ENCODE measurements at places on chromosomes 2 and 18. TPM values are rescaled to one million over a fixed set of nuclear protein-coding genes. Genes with fewer than 3 reads are reported as not detected.
A peak's percentile ranks its signal among the peaks of the same experiment; 100 is the strongest.

DSG4 gene
- total RNA-seq = not detected

DNA sequence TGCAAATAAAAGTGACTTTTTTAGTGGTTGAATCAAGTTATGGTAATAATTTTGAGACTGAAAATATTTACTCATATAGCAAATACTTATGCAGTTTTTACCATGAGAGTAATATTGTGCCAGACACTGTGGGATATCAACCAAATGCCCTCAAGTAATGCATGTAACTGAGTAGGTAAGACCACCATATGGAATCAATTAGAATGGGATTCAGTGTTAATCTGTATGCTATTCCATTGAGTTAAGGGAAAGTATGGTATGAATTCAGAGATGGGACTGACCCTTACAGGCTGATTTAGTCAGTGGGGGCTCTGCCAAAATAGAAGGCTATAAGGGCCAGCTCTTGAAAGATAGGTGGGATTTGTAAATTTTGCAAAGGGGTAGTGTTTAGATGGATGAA lies 131.6 kb downstream of the CCDC85A start:
- H3K27me3 ChIP-seq = no peaks in the 10 kb centered on the region
- H3K36me3 ChIP-seq = no peaks in the 10 kb centered on the region
- no peak overlapping the region for H3K4me3 ChIP-seq
- no peak overlapping the region for H3K27ac ChIP-seq

DNA sequence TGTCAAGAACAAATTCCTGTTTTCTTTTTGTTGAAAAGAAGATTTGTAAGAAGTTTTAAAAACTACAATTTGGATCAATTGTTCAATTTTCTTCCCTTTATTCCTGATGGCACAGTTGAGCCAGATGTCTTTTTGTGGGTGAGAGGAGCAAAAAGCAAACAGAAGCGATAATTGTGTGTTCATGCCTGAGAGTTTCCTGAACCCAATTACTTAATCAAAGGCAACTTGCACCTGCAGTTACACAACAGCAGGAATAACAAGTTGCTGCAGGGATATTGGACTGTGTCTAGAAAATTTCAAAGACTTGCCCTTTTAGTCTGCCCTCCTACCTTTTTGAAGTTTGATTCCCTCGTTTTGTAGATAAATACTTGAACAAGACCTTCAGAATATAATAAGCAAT lies 383.6 kb downstream of the DSEL start:
- H3K4me1 ChIP-seq = no peaks in the 10 kb centered on the region
- H3K36me3 ChIP-seq = no peaks in the 10 kb centered on the region
- no peaks in the 10 kb centered on the region for H3K27me3 ChIP-seq
- no peak overlapping the region for H3K27ac ChIP-seq
- DNase-seq = no peak

DNA sequence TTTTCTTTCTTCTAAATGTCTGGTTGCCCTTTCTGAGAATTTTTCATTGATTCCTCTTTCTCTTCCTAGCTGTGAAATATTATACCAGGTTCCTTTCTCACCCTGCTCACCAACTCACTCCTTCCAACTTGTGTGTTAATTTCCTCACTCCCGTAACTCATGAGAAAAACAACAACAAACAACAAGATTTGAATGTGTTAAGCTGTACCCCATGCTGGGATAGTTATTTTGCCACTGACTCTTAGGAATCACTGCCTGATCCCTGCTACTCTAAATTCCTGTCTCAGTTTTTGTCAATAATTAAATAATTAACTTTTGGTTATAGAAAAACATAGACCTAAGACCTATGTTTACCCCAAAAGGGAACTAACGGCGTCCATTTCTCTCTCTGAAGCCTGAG lies 242.7 kb downstream of the DPP10 start:
- no peak overlapping the region for H3K4me3 ChIP-seq
- H3K27ac ChIP-seq = no peak overlapping the region
- H3K27me3 ChIP-seq = no peaks in the 10 kb centered on the region
- DNase-seq = no peak

DNA sequence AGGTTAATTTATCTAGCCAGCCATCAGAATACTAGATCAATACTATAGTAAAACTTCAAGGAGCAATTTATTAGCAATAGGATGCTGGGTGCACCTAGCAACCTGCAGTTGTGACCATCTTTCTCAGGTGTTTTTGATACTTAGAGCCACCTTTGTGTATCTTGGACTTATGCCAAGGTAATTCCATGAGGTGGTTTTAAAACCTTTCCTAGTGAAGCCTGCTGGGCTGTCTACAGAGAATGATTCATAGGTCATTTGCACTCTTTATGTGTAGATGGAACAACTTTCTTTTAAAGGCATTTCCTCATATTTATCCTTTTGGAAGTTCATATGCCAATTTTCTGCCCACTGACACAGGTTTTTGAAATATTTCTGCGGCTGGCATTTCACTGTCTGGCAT lies 1030.1 kb upstream of the POU3F3 start:
- H3K36me3 ChIP-seq = no peaks in the 10 kb centered on the region
- H3K4me1 ChIP-seq = no peaks in the 10 kb centered on the region
- H3K27ac ChIP-seq = no peak overlapping the region
- peak; percentile 55 for DNase-seq
- no peaks in the 10 kb centered on the region for H3K27me3 ChIP-seq

GPR45 gene
- total RNA-seq = not detected

DNA sequence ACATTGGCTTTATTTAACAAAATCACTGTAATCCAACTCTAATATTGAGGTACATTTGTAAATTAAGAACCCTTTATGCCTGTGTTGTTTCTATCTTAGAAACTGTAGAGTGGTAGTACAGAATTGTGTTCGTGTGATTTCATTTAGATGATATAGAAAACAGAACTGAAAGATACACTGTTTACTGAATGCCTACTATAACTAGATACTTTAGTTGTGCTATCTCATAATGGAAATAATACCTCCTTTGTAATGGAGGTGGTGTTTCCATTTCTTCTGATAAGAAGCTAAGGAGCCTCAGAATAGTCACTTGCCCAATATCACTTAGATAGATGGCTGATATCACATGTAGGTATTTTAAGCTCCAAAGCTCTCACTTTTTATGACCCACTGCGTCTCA lies 62.5 kb upstream of the UBXN4 start:
- no peak overlapping the region for H3K27ac ChIP-seq
- H3K4me3 ChIP-seq = no peak overlapping the region
- peaks cover 64% of the 10 kb centered on the region for H3K36me3 ChIP-seq
- no peak for DNase-seq

- H3K27me3 ChIP-seq = peaks cover 67% of the 10 kb centered on the region
- H3K4me3 ChIP-seq = no peak overlapping the region
- DNase-seq = peak; percentile 80
- peak overlapping the region; percentile 50 for H3K27ac ChIP-seq
Measured at GRCh38 chr2:219446101-219446504, 11.5 kb downstream of the SPEG start.

DNA sequence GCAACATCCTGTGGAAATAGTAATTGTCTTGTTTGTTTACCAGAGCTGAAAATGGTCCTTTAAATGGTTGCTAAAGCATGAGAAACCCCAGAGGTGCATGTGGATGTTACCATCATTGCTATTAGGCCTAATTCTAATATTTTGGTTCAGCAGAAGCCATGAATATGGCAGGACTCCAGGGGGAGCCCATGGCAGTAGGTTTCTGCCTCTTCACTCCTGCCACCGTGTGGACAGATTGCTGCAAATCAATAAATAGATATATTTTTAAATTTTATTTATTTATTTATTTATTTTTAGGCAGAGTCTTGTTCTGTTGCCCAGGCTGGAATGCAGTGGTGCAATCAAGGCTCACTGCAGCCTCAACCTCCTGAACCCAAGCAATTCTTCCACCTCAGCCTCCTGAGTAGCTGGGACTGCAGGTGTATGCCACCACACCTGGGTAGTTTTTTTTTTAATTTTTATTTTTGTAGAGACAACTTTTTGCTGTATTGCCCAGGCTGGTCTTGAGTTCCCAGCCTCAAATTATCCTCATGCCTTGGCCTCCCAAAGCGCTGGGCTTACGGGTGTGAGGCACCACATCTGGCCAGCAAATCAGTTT lies 54.9 kb upstream of the CAPN13 start:
- H3K27me3 ChIP-seq = no peaks in the 10 kb centered on the region
- DNase-seq = peak; percentile 71
- no peaks in the 10 kb centered on the region for H3K36me3 ChIP-seq

DNA sequence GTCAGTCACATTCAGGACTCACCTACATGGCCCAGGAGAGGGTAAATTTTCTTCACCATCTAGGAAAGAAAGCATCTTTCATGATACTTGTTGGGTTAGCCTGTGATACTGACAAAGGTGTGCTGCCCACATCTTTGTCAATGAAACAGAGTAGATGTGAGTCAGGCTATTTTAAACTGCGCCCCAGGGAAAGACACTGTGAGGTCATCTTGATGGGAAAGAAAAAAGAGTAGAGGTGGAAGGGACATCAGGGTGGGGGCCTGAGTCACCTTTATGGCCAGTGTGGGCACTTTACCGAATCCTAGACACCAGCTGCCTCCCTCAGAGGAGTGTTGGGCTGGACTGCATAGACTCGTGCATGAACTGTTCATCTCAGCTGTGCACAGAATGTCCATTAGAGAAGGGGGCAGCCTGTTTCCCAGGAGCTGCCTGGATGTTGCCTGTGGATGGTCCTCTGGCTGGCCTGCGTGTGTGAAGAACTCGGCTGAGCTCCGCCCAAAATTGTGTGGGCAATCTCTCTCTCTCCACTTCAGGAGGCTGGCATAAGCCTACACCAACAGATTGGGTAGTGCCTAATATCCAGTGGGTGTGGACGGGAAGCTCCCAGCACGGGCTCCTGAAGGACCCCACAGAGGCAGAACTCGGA lies 278.7 kb upstream of the PXDN start:
- no peaks in the 10 kb centered on the region for H3K4me1 ChIP-seq
- H3K27me3 ChIP-seq = no peaks in the 10 kb centered on the region
- no peaks in the 10 kb centered on the region for H3K36me3 ChIP-seq
- no peak for DNase-seq

DSG3 gene
- not detected for total RNA-seq

- H3K27ac ChIP-seq = peak overlapping the region; percentile 96
- H3K36me3 ChIP-seq = peaks cover 71% of the 10 kb centered on the region
- no peaks in the 10 kb centered on the region for H3K27me3 ChIP-seq
- DNase-seq = peak; percentile 40
Measured at GRCh38 chr2:27379836-27380625, 503 bp downstream of the ZNF513 start.

DNA sequence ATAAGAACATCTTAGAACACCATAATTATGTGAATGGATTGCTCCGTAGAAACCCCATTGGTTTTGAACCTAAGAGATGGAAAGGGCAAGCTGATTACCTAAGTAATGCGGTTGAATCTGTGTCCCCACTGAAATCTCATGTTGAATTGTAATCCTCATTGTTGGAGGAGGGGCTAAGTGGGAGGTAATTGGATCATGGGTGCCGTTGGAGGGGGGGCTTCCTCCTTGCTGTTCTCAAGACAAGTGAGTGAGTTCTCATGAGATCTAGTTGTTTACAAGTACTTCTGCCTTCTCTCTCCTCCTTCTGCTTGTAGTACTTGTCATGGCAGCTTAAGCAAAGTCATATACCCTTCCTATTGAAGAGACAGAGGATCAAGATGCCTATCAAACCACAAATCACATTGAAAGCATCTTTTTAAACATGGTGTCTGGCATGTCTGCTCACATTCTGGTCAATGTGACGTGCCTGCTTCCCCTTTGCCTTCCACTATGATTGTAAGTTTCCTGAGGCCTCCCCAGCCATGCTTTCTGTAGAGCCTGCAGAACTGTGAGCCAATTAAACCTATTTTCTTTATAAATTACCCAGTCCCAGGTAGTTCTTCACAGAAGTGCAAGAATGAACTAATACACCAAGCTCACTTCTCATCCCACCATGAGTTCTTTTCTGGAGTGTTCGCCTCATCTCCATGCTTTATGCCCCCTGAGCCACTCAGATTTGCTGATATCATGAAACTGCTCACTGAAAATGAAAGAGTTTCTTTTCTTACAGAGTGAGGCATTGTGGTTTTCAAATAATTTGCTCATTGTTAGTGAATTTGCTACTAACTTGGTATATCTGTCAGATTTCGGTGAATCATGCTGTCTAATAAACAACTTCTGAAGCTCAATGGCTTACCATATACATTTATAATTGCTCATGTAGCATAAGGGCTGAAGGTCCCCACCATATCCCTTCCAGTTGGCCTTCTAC lies 23.6 kb downstream of the KCNE4 start:
- no peak overlapping the region for H3K27ac ChIP-seq
- DNase-seq = no peak
- no peaks in the 10 kb centered on the region for H3K27me3 ChIP-seq
- no peaks in the 10 kb centered on the region for H3K4me1 ChIP-seq

DNA sequence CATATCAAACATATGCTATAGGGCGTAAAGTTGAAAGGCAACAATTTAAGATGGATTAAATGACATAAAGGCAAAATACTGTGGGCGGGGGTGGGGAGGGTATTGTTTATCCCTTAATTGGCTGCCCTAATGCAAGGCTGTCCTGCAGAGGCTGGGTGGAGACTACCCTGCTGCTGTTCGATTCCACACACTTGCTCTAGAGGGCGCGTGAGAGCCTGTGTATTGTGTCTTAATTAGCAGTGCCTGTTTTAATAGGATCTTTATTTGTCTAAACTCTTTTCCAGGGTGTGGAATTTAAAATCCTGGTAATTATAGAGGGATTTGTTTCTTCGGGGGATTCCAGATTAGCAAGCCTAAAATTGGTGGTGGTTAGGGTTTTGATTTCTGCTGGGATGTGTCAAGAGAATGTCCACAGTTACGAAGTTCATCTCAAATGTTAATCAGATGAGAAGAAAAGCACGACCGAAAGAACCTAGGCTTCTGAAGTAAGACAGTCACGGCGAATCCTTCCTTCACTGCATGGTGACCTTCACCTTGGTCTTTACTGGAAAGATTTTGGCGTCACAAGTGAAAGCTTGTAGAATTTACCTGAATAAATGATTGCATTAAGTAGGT lies 103.5 kb upstream of the MAP3K20 start:
- peak; percentile 57 for DNase-seq
- H3K27ac ChIP-seq = no peak overlapping the region
- no peak overlapping the region for H3K4me3 ChIP-seq
- H3K4me1 ChIP-seq = peaks cover 6% of the 10 kb centered on the region
- H3K27me3 ChIP-seq = no peaks in the 10 kb centered on the region
- no peaks in the 10 kb centered on the region for H3K36me3 ChIP-seq

Measured in stomach (tissue), 19 donors.